ENCODE measurements at places on chromosomes 3 and 15.

DNA sequence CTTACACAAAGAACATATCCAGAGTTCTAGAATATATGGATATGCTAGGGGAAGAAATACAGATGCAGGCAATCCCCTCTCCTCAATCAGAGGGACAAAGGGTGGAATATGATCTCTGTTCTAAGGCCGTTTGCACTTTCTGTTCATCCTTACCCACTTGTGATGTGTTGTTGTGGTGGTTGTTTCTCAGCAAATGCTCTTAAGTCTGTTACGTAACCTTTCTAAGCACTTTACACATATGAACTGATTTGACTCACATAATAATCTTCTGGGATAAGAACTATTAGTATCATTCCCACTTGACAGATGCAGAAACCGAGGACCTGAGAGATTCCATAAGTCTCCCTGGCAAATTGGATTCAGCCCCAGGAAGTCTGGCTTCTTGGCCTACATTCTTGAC lies 40.5 kb downstream of the NGRN start:
- no peak for DNase-seq

DNA sequence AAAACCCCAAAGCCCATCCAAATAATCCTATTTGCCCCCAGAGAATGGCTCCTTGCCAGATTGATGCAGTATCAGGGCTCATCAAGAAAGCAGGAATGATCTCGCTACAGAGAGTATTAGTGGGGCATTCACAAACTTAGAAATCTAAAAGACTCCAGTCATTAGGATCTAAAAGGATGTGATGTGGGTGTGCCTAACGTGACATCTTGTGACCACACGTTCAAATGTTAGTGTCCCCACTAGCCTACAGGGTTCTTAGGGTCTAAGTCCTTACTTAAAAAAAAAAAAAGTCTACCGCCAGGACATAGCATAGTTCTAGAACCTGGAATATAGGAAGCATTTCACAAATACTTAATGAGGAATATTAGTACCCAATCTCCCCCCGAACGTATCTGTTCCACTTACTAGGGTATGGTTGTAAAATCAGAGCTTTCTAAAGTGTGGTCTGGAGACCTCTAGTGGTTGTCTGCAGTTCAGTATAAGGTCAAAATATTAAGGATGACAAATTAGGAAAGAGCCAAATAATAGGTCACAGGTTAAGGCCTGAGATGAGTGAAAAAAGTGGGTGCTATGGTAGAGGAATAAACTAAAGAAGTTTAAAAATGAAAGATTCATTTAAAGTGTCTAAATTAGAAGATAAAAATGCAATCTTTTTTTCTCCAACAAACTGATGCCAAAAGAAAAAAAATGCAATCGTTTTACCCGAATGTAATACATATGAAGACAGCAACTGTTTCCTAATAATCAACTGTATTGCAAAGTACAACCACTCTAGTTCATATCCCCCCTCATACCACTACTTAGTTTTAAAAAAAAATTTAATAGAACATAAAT lies 4.2 kb upstream of the CHRM5 start:
- DNase-seq = peak; percentile 32

DNA sequence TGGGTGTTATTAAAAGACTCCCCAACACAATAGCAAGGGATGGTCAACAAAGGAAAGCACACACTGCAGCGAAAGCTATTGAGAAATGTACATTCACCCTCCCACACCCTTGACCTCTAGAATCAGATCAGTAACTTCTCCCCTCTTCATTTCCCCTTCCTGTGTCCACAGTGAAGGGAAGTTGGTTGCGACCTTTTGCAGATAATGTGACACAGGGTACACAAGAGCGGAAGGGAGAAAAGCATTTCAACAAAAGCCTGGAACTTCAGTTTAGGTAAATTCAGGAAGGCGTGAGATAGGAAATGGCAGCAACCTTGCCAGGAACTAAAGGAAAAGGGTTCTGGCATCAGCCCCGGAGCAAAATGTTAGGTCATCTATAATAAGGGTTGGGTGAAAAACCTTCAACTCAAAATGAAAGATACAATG lies 899.8 kb downstream of the MCTP2 start:
- no peak for DNase-seq

DNA sequence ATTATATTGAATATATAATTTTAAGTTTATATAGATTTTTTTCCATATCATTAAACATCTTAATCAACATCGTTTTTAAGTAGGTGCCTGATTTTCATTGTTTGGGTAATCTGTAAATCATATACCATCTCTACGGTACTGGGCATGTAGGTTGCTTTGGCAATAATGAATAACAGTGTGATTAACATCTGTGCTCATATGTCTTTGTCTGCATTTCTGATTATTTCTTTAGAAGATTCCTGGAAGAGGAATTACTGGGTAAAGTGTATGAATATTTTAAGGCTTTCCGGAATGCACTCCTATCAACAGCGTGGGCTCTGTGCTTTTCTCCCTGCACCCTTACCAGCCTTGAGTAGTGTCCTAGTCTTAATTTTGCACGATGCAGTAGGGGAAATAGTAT lies 119.8 kb upstream of the LIPC start:
- DNase-seq = no peak

- DNase-seq = no peak
Observed at GRCh38 chr3:44058868-44059203, 182.8 kb upstream of the TOPAZ1 start.

GRCh38 chr3:14246414-14246813 lies 67.8 kb downstream of the LSM3 start:
- DNase-seq = no peak
